Fibroblast of skin of left quadriceps (primary cell): ENCODE measurements at places on chromosomes 1 and 21.

- peak; percentile 28 for DNase-seq
These were observed 45.8 kb upstream of the CYP2J2 start for GRCh38 chr1:59972216-59972927.

- DNase-seq: no peak
These were observed 64.6 kb downstream of the IER5 start for GRCh38 chr1:181152892-181153633.

DNA sequence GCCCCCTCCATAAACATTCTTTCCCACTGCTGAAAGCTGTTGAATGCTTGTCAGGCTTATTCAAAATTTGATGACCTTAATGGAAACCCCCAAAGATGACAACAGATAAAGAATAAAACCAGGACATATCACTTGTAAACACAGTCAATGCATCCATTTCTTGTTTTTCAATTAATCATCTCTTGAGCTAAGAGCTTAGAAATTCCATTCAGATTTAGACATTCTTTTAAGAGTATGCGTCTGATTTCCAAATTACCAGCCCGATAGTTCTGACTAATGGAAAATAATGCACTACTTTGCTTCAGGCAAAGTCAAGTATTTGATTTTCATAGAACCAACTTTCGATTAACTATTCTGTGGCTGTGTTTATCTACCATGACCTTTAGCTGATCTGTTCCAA, 100.6 kb upstream of the RUNX1 start:
- DNase-seq: no peak

DNA sequence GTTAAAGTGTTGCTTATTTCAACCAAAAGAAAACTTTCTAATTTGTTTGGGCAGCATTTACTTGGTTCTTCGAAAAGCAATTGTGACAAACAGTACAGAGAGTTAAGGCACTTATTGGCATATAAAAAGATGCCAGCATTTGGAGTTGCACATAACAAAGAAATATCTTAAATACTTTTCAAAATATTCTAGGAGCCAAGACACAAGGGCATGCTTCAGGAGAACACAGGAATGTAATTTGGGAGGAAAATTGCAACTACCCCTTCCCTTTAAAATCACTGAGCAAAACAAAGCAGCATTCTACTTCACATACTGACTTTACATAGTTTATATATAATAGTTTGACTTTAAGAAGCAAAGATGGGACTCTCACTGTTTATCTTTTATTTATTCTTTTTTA, 4.6 kb upstream of the TIE1 start:
- no peak for DNase-seq

DNA sequence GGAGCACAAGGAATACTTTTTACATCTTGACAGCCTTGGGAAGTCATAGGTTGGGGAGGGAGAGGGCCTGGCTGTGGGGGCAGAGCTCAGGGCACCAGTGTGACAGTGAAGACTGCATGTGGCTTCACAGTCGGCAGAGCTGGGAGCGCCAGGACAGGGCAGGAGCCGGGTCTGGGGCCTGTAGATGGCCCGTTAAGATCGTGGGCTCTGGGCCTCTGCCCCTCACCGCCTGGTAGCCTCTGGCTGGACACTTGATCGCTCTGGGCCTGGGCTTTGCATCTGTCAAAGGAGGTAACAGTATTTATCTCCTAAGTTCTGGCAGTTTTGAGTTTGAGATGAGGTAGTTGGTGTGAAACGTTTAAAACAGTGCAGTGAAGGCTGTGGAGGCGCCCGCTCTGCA, 4.8 kb downstream of the SLX9 start:
- DNase-seq: no peak

DNA sequence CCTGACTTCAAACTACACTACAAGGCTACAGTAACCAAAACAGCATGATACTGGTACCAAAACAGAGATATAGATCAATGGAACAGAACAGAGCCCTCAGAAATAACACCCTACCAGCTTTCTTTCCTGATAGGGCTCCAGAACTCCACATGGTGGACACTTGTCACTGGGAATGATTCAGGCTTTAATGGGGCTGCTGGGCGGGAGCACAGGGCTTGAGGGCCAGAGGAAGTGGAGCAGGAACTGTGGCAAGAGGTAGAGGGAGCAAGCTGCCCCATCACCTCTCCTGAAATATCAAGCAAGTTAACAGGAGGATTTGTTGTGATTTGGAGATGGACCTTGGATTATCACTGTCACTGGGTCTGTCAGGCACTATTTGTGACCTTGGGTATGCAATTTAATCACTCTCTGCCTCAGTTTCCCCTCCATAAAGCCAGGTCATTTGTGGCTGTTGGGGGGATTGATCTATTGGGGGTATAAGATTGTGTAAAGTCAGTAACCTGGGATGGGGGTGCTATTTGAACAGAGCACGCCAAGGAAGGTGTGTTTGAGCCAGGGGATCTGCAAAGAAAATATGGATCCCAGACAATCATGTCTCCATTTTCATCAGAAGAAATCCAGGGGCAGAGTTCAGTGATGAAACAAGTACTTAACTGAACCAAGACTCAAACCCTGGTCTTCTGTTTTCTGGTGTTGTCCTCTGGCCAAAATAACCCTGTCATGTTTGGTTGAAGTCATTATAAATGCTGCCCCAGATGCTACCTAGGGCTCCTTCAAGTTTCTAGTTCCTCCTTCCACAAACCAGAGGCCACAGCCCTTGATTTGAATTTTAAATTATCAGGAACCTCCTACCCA, 25.2 kb downstream of the ETS2 start:
- DNase-seq: no peak
